ENCODE measurements at places on chromosomes 2 and 18.

- DNase-seq: no peak
Observed at GRCh38 chr2:8169443-8169842, 512.4 kb upstream of the ID2 start.

- DNase-seq: no peak
Observed at GRCh38 chr2:47196046-47196445, 40.9 kb upstream of the STPG4 start.

DNA sequence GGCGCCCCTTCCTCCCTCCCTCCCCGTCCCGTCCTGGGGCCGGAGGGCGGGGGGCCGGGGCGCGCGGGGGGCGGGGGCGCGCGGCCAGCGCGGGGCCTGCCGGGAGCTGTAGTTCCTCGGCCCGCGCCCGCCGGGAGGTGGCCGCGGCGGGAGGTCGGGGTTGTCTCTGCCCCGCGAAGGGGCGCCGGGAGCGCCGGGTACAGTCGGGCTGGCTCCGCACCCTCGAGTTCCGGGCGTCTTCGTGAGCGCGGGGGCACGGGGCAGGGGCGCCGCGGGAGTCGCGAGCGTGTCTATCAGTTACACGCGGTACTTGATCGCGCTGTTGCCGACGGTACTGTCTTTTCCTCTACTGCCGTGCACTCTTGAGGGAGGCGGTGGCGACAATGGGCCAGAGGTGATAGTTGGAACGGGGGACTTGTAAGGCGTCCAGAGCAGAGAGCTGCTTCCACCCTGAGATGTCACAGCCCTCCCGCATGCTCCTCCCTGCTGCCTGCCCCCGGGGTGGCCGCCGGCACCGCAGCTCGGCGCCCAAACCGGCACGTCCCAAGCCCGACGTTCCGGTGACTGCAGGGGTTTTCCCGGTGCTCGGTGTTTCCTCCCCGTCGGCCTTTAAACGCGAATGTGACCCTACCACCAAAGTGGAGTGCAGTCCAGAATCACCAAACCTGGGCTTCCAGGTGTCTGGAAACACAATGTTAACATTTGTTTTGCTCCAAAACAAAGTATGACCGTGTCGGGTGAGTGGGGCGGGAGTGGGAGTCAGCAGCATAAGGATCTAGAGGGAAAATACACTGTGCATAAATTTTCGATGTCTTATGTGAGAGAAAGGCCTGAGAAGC lies at the start of gene PRKD3:
Gene PRKD3, minus strand, starts transcription at position 48 of the 839 bp plus-strand sequence. CDS start 8,309 bp downstream, outside the sequence.
- no peak for DNase-seq

DNA sequence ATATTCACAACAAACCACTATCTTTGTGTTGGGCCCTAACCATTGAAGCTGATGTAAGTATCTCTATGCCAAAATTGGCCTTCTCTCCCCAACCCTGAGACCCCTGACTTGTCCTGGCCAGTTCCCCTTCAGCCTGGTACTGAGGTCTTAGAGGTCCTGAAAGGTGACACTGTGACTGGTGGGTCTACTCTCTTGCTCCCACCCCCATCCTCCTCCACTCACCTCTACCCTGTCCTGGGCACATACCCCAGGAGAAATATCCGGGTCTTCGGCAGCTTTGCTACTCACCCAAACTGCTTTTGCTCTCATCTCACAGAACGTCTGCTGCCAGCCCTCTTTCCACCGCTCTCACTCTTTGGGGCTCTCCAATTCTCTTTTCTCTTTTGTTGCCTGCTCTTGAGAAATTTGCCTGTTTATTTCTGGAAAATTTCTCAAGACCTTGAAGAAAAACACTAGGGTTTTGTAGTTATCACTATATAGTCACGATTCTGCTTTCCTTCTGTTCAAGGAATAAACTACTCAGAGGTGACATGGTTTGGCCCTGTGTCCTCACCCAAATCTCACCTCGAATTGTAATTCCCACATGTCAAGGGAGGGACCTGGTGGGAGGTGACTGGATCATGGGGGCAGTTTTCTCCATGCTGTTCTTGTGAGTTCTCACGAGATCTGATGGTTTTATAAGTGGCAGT lies 133.8 kb upstream of the PKDCC start:
- DNase-seq: no peak

DNA sequence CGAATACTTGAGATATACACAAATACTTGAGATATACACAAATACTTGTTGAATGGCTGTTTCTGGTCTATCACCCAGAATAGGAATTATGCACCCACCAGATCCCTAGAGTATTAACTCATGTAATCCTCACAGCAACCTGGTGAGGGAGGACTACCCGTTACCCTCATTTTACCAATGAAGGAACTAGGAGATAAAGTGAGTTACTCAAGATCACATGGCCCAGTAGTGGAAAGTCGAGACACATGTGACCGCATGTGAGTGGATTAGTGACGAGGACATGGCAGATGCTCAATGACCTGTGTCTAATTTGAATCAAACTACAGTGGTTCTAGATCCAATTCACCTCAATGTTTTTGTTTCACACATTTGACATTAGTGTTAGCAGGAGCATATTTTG lies 2.4 kb downstream of the MOGAT1 start:
- no peak for DNase-seq

- no peak for DNase-seq
Observed at GRCh38 chr2:157790780-157791179, 85.3 kb downstream of the ACVR1 start.

- no peak for DNase-seq
Observed at GRCh38 chr2:181142514-181142913, 162.1 kb downstream of the UBE2E3 start.

- no peak for DNase-seq
Observed at GRCh38 chr2:224724331-224724730, 8.2 kb upstream of the CCDC195 start.

- no peak for DNase-seq
Observed at GRCh38 chr2:191522478-191523120, 155.3 kb upstream of the NABP1 start.

DNA sequence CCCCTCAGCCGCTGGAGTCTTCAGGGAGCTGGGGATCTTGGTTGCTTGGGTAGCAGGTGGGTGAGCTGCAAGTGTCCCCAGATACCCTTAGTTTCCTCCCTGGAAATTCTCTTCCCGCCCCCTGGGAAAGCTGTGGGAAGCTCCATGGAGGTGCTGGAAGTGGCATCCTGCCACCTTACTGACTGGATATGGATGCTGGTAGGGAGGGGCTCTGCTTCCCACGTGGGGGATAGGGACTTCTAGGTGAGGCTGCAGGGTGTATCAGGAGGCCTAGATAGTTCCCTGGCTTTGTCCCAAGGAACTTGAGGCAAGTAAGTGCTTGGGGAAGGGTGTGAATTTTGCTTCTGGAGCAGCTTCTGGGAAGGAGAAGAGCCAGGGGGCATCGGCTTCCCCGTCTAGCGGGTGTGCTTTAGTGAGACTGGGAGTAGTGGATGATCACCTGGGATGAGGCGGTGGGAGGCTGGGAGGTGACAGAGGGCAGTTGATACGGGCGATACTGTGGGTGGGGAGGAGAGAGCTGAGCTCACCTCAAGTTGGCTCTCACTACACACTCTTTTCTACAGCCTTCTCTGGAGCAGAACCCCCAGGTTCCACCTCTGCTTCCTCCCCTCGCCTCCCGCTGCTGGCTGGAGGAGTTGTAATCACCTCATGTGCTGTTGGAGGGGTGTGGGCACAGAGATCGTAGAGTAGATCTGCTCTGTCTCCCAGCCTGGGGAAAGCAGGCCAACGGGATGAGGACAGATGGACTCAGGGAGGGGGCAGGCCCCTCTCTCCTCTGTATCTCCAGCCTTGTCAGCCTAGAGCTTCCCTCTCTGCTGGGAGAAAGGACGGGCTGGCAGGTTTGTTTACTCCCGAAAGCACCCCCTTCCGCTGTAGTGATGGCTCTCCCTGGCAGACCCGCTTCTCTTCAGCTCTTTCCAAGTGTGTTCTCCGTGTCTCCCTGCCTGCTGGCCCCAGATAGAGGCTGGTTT lies 19.8 kb downstream of the TET3 start:
- DNase-seq: no peak

- DNase-seq: no peak
Observed at GRCh38 chr2:182416191-182416590, 10.6 kb downstream of the PDE1A start.

- DNase-seq: no peak
Observed at GRCh38 chr2:107419191-107419590, 407.5 kb upstream of the RGPD4 start.

GRCh38 chr2:215619022-215619958 lies 183.4 kb upstream of the FN1 start:
- peak; percentile 76 for DNase-seq

- no peak for DNase-seq
Observed at GRCh38 chr2:233803292-233803911, 25.3 kb downstream of the MROH2A start.

GRCh38 chr18:69537183-69537582 lies 136.5 kb downstream of the DOK6 start:
- no peak for DNase-seq

- peak; percentile 11 for DNase-seq
Observed at GRCh38 chr2:134628453-134628852, 90.3 kb downstream of the TMEM163 start.

DNA sequence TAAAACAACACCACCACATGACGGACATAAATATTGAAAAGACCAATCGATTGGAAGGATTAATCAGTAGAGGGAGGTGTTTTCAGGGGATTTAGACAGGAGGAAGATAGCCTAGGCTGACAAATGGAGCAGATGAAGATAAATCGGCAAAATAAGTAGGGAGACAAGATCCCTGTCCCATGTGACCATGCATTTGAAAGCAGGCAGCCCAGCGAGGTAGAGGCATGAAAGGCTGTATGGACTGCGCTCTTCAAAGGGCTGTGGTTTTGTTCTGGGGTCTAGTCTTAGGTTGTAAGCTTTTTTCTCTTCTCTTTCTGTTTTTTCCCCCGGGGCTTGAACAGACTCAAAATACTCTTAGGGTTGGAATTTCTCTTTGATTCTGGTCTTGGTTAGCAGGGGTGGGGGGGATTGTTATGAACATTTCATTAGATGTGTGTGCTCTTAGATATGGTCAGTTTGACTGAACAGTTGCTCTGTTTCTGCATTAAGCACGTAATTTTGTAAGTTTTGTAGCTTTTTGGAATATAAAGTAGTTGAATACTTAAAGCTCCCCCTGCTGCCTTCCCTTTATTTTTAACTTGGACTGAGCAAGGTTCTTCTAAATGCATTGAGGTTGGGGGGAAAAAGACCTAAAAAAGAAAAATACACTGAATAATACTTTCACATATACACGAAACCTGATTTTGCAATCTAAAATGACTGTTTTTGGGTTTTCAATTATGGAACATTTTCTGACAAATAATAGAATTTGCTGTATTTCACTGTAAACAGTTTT lies 32.2 kb downstream of the ZNF532 start:
- no peak for DNase-seq

DNA sequence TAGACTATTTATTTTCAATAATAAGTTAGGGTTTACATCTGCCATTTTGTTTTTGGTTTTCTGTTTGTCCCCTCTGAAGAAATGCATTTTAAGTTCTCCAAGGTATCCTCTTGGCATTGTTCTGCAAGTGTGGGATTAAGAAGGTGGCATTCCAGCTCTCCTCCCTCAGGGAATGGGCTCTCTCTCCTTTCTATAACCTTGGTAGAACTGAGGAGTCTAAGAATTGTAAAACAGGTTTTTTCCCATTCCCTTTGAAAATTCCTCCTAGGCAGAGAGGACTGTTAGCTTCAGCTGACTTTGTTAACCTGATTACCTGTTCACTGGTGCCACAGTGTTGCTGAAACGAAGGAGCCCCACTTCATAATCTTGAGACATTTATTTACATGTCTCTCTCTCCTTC lies 26.1 kb upstream of the RAB1A start:
- DNase-seq: no peak

- DNase-seq: no peak
Observed at GRCh38 chr2:95279435-95280035, 5.3 kb downstream of the PROM2 start.

GRCh38 chr18:8930990-8931616 lies 171.4 kb upstream of the NDUFV2 start:
- DNase-seq: no peak

GRCh38 chr2:145108361-145108778 lies 588.5 kb upstream of the ZEB2 start:
- DNase-seq: no peak

DNA sequence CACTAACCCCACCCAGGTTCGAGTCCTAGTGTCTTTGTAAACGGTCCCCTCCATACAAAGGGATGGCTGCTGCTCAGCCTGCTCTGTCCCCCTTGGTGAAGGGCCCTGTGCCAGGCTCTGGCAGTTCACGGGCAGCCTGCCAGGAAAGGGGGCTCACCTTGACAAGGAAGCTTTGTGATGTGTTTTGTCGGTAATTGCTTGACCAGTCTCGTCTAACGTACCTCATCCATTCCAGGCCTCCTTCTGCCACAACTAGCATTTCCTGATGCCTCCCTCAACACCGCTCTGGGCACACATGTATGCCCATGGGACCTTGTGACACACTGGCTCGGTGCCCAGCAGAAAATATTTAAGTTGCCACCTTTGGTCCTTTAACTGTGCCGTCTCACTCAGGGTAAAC lies 171.9 kb downstream of the KLHL29 start:
- DNase-seq: peak; percentile 91

DNA sequence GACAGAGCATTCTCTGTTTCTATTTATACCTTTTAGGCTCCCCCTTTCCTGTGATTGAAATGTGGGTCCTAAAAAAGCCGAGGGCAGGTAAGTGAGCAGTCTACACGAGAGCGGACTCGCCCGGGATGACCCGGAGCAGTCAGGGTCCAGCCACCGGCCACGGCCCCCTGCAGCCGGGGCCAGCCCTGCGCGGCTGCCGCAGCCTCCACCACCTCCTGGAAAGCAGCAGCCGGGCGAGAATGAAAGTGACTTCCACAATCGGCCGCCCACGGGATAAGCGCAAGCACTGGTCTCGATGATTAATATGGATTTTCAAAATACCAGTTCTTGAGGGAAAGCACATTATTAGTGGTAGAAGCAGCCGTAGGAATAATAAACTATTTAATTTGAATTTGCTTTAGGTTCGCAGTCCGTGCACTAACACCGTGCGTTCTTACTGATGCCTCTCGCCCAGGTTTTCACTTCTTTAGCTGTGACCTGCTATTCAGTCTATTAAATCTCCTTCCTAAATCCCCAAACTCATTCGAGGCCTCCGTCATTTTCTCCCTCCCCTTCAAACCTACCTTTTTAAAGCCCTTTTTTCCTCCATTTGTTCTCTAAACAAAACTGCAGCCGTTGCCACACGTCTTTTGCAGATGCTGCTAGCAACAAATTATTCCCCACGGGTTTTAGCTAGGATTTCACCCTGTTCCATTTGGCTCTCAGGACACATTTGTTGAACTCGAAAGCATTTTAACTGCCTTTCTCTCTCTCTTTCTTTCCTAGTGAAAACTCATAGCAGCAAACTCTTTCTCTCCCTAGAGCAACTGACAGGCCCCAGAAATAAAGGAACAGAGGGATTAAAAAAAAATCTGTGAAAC lies 1015.1 kb upstream of the PIK3C3 start:
- no peak for DNase-seq

GRCh38 chr2:55010915-55011314 lies 39.3 kb downstream of the RTN4 start:
- DNase-seq: no peak

All from DMS153 (cell line).